ENCODE measurements at places on chromosomes 3 and 15. TPM values are rescaled to one million over a fixed set of nuclear protein-coding genes. Genes with fewer than 3 reads are reported as not detected.

VEPH1 gene
- not detected for total RNA-seq

DNA sequence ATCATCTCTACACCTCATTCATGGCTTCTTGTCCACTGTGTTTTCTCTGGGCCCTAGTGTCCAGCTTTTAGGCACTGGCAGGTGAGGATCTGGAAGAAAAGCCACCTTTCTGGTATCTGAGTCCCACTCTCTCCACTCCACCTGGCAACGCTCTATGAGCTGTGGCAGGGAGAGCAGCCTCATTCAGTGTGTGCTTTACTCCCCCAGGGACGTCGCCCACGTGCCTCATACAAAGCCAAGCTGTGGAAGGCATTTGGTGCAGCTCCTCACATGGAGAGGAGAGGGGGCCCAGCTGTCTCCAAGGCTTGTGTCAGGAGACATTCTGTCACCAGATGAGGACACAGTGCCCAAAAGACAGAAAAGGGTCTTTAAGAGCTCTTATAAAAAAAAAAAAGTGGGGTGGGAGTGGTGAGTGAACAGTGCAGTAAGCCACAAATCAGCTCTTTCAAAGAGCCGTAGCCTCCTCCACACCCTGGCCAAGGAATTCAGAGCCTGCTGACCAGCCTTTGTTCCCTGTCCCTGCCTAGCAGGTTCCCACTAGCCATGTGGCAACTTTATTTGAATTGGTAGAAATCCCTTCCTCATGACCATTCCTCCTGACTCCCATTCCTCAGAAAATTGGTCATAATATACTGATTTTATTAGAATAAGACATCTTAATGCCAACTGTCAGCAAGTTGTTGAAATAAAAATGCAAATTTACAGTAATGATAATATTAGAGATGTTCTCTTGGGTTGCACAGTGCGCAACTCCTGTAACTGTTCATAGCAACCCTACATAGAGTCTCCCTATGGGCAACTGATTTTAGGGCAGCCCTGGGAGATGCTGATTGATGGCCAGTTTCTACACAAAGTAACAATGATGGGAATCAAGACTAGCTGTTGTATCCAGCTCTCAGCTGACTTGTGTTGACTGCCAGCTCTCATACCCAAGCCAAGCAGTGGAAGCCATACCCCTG lies 29.5 kb downstream of the GALNT15 start:
- peaks cover 3% of the 10 kb centered on the region for H3K27me3 ChIP-seq
- H3K27ac ChIP-seq, result no peak overlapping the region
- no peak overlapping the region for H3K4me3 ChIP-seq
- H3K36me3 ChIP-seq, result no peaks in the 10 kb centered on the region
- no peak for DNase-seq
- peaks cover 5% of the 10 kb centered on the region for H3K4me1 ChIP-seq

KCNMB3 gene
- 2.2 TPM for total RNA-seq

GRCh38 chr3:197125636-197126035 lies 96.0 kb upstream of the MELTF start:
- no peaks in the 10 kb centered on the region for H3K4me1 ChIP-seq
- H3K36me3 ChIP-seq, result peaks cover 13% of the 10 kb centered on the region
- no peak overlapping the region for H3K4me3 ChIP-seq
- no peak overlapping the region for H3K27ac ChIP-seq
- H3K27me3 ChIP-seq, result no peaks in the 10 kb centered on the region

TGM5 gene
- not detected for total RNA-seq

GRCh38 chr15:34718681-34719665 lies 35.8 kb downstream of the GJD2 start:
- DNase-seq, result no peak
- H3K27ac ChIP-seq, result no peak overlapping the region
- no peak overlapping the region for H3K4me3 ChIP-seq
- H3K36me3 ChIP-seq, result no peaks in the 10 kb centered on the region

DNA sequence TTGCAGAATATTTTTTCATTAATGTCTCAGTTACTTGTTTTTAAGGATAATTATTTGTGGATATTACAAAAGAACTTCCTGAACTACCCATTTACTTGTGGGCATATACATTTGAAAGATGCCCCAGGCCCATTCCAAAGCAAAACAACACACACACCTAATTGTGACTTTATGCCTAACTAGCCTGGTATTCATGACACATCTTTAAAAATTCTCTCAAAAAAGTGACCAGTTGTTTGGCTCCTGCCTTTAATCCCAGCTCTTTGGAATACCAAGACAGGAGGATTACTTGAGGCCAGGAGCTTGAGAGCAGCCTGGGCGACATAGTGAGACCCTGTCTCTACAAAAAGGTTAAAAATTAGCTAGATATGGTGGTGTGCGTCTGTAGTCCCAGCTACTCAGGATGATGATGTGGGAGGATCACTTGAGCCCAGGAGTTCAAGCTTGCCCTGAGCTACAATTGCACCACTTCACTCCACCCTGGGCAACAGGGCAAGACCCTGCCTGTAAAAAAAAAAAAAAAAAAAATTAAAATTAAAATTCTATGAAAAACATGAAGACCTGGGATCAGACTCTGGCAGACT lies 51.7 kb upstream of the SLC4A7 start:
- DNase-seq, result no peak
- H3K4me3 ChIP-seq, result no peak overlapping the region
- H3K36me3 ChIP-seq, result no peaks in the 10 kb centered on the region
- H3K4me1 ChIP-seq, result peaks cover 9% of the 10 kb centered on the region
- peaks cover 2% of the 10 kb centered on the region for H3K27me3 ChIP-seq

GRCh38 chr3:59518283-59519055 lies 468.6 kb upstream of the CFAP20DC start:
- no peak overlapping the region for H3K27ac ChIP-seq
- DNase-seq, result no peak
- peaks cover 2% of the 10 kb centered on the region for H3K36me3 ChIP-seq
- peaks cover 4% of the 10 kb centered on the region for H3K4me1 ChIP-seq
- peaks cover 2% of the 10 kb centered on the region for H3K27me3 ChIP-seq
- H3K4me3 ChIP-seq, result no peak overlapping the region

DNA sequence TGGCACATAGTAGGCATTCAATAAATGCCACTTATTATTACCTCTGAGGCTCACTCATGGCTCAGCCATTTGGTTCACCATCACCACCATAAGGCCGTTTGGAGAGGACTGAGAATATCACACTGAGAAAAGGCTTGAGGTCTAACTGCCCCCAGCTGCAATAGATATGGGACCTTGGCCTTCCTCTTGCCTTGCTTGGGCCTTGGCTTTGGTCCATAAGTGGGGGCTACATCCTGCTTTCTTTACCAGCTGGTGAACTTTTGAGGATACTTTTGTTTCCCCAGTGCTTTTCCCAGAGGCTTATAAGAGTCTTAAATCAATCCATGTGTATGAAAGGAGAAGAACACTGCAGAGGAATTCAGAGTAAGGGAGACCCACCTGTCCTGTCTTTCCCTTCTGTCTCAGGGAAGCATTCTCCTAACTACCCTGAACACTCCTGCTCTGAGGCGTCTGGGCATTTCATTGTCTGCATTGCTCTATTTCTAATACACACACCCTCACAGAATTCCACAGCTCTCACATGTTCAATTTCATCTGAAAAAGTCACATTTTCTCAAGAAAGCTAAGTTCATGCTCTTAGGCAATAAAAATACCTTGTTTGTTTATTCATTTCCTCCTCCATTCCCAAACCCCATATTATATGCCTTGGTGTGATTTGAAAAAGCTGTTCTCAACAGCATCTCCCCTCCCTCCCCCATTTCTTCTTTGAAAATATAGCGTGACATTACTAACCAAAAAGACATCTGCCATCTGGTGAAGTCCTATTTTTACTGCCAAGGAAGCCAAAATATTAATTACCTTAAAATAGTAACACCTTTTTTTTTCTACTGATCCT lies 22.5 kb upstream of the KCNMB2 start:
- H3K27ac ChIP-seq, result no peak overlapping the region
- no peaks in the 10 kb centered on the region for H3K4me1 ChIP-seq
- H3K36me3 ChIP-seq, result no peaks in the 10 kb centered on the region

DNA sequence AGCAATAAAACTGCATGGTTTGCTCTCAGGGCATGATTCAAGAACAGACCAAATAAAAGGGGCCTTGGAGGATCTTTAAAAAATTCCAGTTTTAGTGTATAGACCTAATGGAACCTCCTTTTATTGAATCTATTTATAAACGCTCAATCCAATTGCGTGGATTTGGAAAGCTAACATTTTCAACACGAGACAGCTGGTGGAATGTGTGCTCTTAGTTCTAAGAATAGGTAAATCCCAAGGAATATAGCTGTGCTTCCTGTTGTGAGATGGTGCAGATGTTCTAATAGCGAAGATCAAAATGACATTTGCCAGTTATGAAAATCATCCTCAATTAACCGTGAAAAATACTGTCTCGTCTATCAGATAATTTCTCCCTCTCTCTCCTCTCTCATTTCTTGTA lies 192.5 kb downstream of the ATP10A start:
- DNase-seq, result no peak
- H3K27me3 ChIP-seq, result peaks cover 23% of the 10 kb centered on the region
- peaks cover 3% of the 10 kb centered on the region for H3K4me1 ChIP-seq
- no peak overlapping the region for H3K27ac ChIP-seq

SAMMSON gene
- not detected for total RNA-seq

DNA sequence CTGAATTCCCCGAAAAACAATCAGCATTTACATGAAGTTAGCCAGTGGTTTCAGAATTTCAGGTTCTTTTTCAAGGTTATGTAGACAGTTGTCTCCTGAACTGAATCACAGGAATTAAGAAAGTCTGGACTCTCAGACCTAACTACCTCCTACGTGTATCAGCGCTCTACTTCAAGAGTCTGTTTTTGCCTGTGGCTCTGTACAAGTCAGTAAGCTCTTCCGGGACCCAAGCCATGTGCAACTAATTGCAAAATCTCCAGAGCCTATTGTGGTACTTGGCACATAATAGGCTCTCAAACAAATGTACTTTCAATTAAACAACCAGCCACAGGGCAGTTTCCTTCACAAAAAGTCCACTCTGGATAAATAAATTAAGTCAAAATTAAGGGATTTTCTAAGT lies 414.2 kb downstream of the PDCD6IP start:
- H3K36me3 ChIP-seq, result no peaks in the 10 kb centered on the region
- H3K27ac ChIP-seq, result no peak overlapping the region
- DNase-seq, result no peak

IMPG2 gene
- 0.62 TPM for total RNA-seq

SCN11A gene
- 0.11 TPM for total RNA-seq

GRCh38 chr3:127597020-127597771 lies 1.0 kb upstream of the MCM2 start:
- H3K4me1 ChIP-seq, result peaks cover 42% of the 10 kb centered on the region
- peak overlapping the region; percentile 93 for H3K27ac ChIP-seq
- H3K4me3 ChIP-seq, result peak overlapping the region; percentile 92
- peaks cover 30% of the 10 kb centered on the region for H3K36me3 ChIP-seq

CELF6 gene
- total RNA-seq, result 1.7 TPM

DNA sequence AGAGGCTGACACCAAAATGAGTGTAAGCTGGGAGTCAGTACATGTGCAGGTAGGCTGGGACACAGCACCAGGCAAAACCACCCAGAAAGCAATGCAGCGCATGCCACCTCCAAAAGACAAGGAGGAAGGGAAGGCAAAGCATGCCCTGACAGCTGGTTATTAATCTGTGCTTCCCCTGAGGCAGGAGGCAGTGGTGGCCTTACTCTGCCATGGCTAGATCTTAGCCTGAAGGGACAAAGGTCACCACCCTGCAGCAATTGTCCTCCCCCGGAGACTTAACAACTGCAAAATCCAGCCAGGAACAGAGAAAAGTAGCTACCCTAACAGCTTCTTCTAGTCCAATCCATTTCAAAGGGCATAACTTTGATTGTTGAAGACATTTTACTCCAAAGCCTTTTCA lies 73.7 kb downstream of the PLD1 start:
- H3K27me3 ChIP-seq, result peaks cover under 1% of the 10 kb centered on the region
- no peaks in the 10 kb centered on the region for H3K36me3 ChIP-seq
- H3K4me1 ChIP-seq, result no peaks in the 10 kb centered on the region
- no peak for DNase-seq
- no peak overlapping the region for H3K4me3 ChIP-seq

DNA sequence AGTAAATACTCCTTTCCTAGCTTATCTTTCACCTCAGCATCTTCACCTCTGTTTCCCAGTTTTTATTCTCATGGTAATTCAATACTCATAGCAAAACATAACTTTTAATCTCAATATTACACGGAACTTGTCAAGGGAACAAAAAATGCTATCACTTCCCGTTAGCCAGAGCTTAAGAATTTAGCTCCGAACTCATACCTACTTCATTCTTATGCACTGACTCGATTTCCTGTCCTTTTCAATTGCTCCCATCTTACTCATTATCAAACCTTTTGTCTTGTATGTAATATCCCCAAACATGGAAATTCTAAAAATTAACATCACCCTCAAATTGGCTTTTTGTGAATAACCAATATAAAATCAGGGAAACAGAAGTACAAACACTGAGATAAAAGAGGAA lies 28.2 kb downstream of the MYEF2 start:
- peaks cover 24% of the 10 kb centered on the region for H3K36me3 ChIP-seq
- H3K27ac ChIP-seq, result no peak overlapping the region
- H3K4me1 ChIP-seq, result peaks cover 2% of the 10 kb centered on the region
- no peak for DNase-seq
- no peaks in the 10 kb centered on the region for H3K27me3 ChIP-seq

- H3K27me3 ChIP-seq, result peaks cover 7% of the 10 kb centered on the region
- DNase-seq, result no peak
- no peaks in the 10 kb centered on the region for H3K36me3 ChIP-seq
- no peaks in the 10 kb centered on the region for H3K4me1 ChIP-seq
- no peak overlapping the region for H3K4me3 ChIP-seq
Measured at GRCh38 chr15:93378558-93378957, 289.5 kb upstream of the RGMA start.

- H3K4me3 ChIP-seq, result no peak overlapping the region
- H3K27me3 ChIP-seq, result no peaks in the 10 kb centered on the region
- DNase-seq, result no peak
- H3K27ac ChIP-seq, result no peak overlapping the region
- no peaks in the 10 kb centered on the region for H3K4me1 ChIP-seq
- H3K36me3 ChIP-seq, result no peaks in the 10 kb centered on the region
Measured at GRCh38 chr3:84547207-84547606, 411.6 kb upstream of the CADM2 start.

TMEM158 gene
- not detected for total RNA-seq

DNA sequence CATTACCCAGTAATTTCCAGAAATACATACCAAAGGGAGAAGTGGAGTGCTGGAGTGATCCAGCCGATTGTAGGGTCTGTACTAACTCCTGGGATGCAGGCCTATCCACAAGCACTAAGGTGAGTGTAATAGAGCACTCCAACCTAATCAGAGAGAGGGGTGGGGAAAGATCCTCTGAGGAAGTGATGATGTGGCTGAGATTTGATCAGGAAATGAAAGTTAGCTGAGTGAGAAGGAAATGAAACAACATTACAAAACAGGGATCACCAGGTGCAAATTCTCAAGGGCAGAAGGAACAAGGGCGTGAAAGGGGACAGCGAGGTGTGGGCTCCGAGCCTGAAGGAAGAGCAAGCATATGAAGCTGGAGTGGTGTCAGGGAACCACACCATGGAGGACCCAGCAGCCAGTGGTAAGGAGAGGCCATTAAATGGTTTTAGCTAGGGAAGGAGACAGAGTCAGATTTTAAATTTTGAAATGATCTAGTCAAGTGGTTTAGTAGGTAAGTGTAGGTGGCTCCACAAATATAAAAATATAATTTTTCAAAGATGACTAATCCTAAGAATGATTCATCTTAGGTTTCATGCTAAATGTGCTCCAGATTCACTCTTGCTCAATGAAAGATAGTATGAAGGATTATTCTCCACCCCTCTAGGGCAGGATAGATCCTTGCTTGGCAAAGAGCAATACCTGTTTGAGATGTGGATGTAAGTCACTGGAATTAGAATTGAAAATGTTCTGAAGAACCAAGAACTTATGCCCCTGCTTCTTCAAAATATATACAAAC lies 348.7 kb downstream of the TBL1XR1 start:
- peaks cover 7% of the 10 kb centered on the region for H3K27me3 ChIP-seq
- DNase-seq, result no peak
- no peak overlapping the region for H3K4me3 ChIP-seq

A4GNT gene
- not detected for total RNA-seq

- H3K27ac ChIP-seq, result no peak overlapping the region
- no peaks in the 10 kb centered on the region for H3K36me3 ChIP-seq
- H3K27me3 ChIP-seq, result no peaks in the 10 kb centered on the region
- DNase-seq, result no peak
Measured at GRCh38 chr3:118548434-118548833, 486.2 kb downstream of the IGSF11 start.

All from activated naive CD8-positive, alpha-beta T cell treated with anti-CD3 and anti-CD28 coated beads, Interleukin-2, amount 10 ng/mL, durations not matched to agents 7 days and 5 days (primary cell).